ENCODE measurements at places on chromosomes 12 and 14.

- DNase-seq, result no peak
Observed at GRCh38 chr14:63457498-63457897, 85.7 kb downstream of the PPP2R5E start.

DNA sequence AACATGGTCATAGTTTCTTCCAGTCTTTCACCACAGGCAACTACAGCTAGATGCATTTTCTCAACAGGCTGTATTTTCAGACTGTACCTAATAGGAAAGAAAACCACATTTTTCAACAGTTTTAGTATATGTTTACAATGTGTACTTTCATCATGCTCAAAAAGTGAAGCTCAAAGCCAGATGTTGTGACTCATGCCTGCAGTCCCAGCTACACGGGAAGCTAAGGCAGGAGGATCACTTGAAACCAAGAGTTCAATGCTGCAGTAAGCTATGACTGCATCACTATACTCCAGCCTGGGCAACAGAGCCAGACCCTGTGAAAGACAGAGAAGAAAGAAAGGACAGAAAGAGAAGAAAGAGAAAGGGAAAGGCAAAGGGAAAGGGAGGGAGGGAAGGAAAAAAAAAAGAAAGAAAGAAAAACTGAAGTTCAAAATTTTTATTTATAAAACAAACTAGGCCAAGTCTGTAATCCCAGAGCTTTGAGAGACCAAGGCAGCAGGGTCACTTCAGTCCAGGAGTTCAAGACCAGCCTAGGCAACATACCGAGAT is 25.5 kb downstream of the GXYLT1 start:
- DNase-seq, result no peak

GRCh38 chr12:3236345-3237187 is 159.4 kb downstream of the TSPAN9 start:
- DNase-seq, result no peak

GRCh38 chr12:1936406-1937320 is 18.2 kb upstream of the CACNA2D4 start:
- no peak for DNase-seq

DNA sequence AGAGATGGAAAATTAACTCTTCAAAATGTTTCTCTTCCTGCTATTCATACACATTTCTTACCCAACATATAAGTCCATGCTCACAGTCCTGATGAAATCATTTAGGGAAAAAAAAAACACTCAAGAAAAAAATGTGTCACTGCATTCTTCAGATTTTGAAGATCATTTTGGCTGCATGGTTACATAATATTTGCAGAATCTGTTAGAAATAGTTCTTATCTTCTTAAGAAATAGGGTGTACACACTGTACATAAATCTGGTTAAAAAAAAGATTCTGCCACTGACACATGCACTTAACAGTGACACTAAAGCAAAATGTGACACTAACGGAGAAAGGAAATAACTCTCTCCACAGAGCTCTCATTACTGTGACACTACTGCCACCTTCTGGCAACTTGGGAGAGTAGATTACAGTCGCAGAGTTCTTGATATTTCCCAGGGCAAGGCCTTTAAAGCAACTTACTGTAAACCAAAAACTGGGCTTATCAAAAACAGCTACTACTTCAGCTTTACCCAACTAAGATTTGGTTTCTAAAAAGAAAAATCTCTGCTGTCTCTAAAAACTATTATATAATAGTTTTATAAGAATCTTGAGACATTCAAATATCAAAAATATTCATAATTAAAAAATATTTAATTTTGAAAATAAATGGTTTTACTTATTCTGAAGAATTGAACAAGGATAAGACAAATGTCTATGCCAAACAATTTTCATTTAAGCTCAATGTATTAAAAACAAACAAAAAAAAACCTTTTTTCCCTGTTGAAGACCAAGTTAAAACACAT is 65.0 kb downstream of the SETD3 start:
- DNase-seq, result peak; percentile 33

DNA sequence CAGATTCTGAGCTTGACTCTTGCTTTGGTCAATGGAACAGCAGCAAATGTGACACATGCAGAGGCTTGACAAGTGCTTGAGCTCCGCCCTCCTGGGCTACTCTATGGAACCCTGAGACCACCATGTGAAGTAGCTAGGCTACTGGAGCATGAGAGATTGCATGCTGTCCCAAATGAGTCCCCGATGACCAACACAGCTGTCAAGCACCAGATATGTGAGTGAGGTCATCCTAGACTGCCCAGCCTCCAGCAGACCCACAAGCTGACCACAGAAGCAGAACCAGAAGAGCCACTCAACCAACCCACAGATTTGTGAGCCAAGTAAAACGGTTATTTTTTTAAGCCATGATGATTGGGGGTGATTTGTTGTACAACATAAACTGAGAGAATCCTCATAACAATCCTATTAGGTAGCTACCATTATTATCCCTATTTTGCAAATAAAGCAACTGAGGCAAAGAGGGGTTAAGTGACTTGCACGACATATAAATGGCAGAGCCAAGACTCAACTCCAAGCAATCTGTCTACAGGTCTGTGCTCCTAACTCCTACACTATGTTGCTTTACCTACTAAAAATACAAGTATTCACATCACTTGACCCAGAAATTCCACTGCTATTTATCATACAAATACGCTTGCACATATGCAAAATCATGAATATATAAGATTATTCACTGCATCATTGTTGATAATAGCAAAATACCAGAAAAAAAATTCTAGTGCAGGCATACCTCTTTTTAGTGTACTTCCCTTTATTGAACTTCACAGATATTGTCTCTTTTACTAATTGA is 136.2 kb downstream of the NDUFA12 start:
- DNase-seq, result no peak

DNA sequence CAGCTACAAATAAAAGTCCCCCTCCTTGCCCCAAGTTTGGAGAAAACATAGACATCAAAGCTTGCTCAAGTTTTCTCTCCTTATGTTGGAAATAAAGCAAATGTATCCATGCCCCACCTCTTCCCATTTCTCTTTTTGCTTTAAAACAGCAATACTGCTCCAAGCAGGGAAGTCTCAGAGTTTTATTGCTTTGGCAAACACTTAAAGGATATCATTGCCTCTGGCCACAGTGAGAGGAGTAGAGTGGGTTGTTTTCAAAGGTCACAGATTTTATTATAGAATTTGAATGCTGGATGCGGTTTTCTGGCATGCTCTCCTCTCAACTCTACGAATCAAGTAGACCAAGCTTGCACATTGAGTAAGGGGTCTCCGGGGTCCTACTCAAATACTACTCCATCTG is 149.7 kb downstream of the TTC7B start:
- no peak for DNase-seq

- DNase-seq, result no peak
Observed at GRCh38 chr12:57091638-57092528, 3.0 kb downstream of the NAB2 start.

- no peak for DNase-seq
Observed at GRCh38 chr12:22551624-22552023, 7.3 kb upstream of the C2CD5 start.

GRCh38 chr14:32430326-32430725 is 101.2 kb downstream of the AKAP6 start:
- no peak for DNase-seq

GRCh38 chr12:128994856-128995255 is 141.6 kb downstream of the GLT1D1 start:
- DNase-seq, result no peak

DNA sequence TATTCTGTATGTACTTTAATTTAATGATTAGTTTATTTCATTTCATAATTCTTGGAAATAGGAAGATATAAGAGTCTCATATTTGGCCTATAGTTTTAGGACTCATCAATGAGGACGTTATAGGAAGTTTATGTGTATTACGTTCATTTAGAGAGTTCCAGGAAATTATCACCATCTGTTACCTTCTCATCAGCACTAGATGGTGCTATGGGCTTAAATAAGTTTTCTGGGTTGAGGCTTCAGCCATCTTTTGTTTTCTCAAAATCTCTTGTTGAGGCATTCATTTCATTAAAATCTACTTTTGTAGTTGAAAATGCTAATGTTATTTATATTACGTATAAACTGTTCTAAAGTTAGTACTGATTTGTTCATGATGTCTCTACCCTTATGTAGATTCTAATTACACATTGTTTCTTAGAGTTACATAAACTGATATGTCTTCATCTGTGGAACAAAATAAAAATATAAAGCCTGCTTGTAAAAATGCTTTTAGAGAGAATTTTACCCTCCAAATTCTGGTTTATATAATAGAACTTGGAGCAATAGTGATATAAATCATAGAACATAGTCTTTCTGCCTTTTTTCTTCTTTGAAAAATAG is 89.2 kb downstream of the CFAP54 start:
- no peak for DNase-seq

GRCh38 chr12:28374556-28374955 is 184.3 kb downstream of the CCDC91 start:
- DNase-seq, result no peak

DNA sequence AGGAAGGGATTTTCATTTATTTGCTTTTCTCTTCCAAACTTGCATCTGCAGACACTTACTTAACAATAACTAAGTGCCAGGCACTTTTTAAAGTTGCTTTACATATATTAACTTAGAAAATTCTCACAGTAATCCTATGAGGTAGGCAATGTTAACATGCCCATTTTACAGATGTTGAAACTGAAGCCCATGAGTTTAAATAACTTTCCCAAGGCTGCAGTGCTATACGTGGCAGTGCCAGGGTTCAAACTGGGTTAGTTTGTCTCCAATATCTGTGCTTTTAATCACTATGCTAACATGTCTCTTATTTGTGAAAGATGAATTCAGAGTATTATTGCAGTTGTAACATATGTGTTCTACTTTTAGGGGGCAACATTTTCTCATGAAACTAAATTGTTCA is 29.9 kb downstream of the PUS7L start:
- no peak for DNase-seq

GRCh38 chr14:23242076-23242475 is 4.3 kb downstream of the RNF212B start:
- DNase-seq, result no peak

GRCh38 chr14:55744321-55744720 is 164.3 kb downstream of the KTN1 start:
- DNase-seq, result no peak

All from stimulated activated CD8-positive, alpha-beta memory T cell treated with anti-CD3 and anti-CD28 coated beads, Interleukin-2, amount 100 ng/mL, for 1 hour (primary cell).